NCI-H187 treated with DMSO at 0.1 percent for 48 hours (cell line): ENCODE measurements at places on chromosomes 2 and 18.

DNA sequence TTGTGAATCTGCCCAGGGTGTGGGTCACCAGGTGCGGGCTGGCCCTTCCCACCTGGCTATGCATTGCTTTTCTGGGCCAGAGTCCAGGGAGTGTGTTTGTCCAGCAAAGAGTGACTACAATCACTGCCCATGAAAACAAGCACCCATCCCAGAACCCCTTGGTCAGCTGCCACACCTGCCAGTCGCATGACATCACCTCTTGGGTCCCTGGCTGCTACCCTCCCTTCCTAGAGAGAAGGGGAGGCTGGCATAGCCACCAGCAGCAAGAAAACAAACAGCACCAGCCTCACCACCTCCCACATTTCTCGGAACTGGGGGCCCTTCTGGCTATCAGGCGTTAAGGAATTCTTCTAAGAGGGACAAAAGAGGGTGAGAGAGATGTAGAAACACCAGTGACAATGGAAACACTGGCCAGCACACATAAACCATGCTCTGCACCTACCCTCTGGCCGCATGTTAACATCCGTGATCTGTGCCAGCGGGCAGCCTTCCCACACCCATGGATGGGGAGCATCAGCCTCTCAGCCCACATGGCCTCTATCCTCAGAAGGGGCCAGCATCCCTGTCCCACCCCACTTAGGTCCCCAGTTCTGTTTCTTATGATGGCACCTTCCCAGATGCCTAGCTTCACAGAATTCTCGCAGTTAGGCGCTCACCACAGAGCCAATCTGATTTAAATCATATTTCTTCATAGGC lies 109.7 kb upstream of the GLI2 start:
- DNase-seq, result no peak

DNA sequence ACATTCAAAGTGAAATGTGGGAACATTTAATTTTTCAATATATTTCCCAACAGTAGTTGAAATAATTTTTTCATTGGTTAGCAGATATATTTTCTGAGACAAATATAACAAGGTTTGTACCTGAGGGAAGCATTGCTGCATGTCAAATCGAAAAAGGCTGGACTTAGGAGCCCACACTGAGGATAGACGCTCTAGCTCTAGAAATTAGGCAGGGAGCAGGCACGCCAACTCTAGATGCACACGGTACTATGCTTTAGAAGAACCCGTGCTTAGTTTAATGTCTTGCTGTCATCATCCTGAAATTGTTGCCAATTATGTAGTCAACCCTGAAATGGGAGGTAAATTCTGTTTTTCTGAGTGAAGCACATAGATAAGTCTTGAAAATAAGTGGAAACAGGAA lies 731.1 kb upstream of the ZNF804A start:
- DNase-seq, result no peak

DNA sequence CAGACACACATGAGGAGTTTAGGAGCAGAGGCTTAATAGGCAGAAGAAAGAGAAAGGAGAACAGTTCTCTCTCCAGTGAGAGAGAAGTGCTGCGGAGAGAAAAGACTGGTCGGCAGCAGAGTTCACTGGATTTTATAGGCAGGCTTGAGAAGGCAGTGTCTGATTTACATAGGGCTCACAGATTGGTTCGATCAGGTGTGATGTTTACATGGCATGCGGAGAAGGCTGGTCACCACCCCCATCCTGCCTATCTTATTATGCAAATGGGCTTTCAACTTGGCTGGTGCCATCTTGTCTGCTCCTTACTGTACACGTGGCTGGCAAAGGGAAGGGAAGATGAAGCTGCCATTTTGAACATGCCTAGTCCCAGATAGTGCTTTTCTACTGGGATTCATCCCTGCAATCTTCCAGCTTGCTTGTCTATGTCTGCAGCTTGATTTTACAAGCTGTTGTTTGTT lies 113.4 kb downstream of the AP1S3 start:
- no peak for DNase-seq

- DNase-seq, result no peak
Observed at GRCh38 chr2:140891614-140892212, 1239.1 kb downstream of the LRP1B start.

DNA sequence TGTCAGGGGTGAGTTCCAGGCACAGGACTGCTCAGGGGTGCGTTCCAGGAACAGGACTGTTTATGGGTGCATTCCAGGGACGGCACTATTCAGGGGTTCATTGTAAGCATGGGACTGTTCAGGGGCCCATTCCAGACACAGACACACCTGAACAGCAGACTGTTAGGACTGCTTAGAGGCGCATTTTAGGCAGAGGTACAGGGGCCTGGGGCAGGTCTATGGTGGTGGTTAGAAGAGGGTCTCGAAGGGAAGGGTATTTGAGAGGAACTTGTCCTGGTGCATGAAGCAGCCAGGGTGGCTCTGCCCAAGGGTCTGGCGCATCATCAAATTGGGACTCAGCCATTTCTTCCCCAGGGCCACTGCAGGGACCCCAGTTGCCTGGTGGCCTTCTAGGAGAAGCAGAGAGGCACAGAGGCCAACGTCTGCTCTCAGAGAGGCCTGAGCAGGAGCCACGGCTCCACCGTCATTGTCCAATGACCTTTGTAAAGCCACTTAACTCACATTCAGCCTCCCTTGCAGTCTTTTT lies 14.8 kb upstream of the MLPH start:
- DNase-seq, result no peak

DNA sequence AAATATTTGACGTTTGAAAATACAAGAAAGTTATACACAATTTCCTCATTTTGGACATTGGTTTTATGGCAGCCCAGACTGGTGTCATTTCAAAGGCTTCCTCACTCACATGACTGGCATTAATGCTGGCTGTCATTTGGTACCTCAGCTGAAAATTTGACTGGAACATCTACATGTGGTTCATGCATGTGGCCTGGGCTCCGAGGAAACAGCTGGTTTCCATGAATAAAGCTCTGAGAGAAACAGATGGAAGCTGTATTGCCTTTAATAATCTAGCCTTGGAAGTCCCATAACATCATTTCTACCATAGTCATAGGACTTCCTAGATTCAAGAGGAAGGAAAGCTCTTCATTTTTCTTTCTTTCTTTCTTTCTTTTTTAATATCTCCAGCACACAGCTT lies 42.9 kb upstream of the RIT2 start:
- DNase-seq, result no peak

DNA sequence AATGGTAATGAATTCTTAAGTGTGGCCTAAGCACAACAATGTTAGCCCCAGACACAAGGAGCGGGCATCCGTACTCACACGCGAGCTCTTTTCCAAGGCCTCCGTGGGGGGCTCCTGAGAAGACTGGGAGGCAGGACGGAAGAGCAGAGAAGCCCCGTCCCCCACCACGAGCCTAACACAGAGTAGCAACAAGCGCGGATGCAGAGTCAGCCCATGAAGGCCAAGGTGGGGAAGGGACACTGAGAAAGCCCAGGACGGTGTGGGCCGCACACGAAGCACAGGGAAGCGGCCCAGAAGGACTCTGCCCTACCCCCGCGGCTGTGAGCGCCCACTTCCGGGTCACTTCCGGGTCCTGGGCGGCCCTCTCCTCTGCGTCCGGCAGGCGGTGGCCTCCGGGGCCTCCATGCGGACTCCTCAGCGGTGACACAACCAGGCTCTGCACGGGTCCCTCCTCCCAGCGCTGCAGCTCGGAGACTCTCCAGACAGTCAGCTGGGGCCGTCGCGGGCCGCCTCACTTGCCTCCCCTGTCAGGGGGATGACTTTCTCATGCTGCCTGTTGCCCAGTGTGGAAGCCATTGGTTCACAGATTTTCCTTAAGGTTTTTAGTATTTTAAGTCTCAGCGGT lies 151.5 kb downstream of the MTCL1 start:
- DNase-seq, result no peak
